Inflammatory macrophage treated with lipopolysaccharide for 1 hour (primary cell): ENCODE measurements at places on chromosomes 3 and 15.

DNA sequence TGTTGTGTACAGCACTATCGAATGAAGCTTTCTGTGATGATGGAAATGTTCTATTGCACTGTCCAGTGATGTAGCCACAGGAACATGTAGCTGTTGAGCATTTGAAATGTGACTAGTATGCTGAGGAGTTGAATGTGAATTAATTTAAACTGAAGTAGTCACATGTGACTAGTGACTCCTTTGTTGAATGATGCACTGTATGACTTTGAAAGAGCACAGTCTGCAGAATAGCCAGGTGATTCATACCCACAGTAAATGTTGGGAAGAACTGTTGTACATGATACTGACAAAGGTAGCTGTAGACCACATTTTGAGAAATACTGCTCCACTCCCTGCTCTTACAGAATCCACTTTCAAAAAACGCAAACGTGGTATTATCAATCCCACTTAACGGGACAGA, 34.0 kb upstream of the ACTL6A start:
- no peak for DNase-seq

- DNase-seq = no peak
These were observed 86.8 kb downstream of the TMCO5A start for GRCh38 chr15:38021259-38021658.

DNA sequence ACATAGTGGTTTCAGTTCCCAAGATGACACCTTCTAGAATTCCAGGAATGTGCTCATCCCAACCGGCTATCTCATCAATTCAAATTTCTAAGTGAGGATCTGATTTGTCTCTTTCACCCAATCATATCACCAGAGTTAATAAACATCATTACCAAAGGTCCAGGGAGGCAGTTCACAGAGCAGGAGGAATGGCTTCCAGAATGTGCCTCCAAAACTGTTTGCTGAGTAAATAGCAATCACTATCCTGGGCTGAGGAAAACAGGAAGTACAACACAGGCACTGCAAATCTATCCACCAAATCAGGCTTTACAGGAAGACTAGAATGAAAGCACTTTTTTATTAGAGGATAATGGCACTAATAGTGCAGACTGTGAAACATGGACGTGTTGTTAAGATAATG, 61.5 kb downstream of the OSBPL10 start:
- no peak for DNase-seq

DNA sequence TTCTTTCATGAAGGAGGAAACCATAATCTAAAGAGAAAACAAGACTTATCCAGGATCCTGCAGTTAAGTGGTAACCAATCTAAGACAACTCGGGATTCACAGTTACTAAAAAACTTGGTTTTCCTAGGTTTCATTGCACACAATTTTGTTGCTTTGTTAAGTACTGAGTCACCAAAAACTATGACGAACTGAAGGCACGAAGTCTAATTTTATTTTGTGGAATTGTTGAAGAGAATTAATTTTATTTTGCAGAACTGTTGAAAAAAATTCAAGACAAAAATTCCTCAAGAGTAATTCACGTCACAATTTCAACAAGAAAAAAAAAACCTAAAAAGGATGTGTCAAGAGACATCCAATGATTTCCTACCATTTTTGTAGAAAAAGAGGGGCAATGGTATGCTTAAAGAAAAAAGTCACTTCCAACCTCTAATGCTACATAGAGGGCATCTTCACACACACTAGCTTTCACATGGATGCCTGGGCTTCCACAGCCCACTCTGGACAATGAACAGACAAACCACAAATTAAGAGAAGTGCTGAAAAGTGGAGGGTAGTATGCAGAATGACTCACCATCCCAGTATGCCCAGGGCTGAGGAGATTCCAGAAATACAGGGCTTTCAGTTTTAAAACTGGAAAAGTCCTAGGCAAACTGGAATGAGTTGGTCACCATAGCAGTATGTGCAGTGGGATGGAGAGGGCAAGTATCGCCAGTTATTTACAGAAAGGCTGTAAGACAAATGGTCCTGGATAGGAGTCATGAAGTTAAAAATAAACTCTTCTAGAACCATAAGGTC, 29.2 kb downstream of the PLOD2 start:
- DNase-seq = no peak

- peak; percentile 36 for DNase-seq
These were observed 168.7 kb downstream of the POTEB3 start for GRCh38 chr15:21271566-21271965.

GRCh38 chr3:7306901-7307300, 446.0 kb downstream of the GRM7 start:
- DNase-seq = no peak

DNA sequence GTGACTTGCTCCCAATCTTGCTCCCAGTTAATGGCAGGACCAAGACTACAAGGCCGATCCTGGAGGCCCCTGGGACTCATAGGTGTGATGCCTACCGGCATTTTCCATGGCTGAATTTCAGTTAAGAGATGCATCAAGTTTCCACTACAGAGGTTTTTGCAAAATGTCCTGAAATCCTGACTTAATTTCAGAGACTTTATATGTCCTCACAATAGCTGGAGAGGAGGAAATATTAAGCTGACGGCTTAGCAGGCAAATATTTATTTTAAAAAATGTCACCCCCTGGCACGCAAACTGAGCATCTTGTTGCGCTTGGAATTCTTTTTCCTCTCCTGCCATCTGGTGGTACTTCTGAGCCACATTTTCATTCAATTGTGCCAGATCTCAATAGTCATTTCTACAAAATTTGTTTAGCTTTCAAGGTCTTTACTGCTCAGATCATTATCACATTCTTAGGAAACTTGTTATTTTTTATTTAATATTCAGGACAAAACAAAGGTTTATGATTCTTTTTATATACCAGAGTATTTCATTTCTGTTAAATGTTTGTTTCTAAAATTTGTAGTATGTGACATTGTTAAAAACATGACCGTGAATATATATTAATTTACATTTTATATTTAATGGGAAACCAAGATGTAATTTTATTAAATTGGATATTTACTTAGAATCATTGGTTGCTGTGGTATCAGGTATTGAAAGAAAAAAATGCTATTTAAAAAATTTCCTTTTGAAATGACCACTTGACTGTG, 189.2 kb upstream of the THRB start:
- DNase-seq = peak; percentile 24

DNA sequence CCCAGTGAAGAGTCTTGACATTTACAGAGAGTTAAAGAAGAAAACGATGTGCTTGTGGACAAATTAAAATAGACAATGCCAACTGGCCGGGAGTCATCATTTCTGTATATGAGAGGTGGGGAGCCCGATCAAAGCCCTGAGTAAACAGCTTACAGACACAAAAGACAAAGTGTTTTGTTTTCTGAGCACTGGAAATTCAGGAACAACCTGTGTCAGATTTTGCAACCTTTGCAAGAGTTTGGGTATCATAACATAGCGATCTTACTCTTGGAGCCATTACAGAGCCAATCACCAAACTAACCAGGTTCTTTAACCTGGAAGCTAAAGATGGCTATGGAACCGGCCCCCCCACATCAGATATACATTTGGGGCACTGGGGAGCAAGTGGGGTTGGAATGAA, 101.9 kb upstream of the LRIG1 start:
- no peak for DNase-seq

- no peak for DNase-seq
These were observed 389.5 kb upstream of the WNT5A start for GRCh38 chr3:55876560-55876959.

DNA sequence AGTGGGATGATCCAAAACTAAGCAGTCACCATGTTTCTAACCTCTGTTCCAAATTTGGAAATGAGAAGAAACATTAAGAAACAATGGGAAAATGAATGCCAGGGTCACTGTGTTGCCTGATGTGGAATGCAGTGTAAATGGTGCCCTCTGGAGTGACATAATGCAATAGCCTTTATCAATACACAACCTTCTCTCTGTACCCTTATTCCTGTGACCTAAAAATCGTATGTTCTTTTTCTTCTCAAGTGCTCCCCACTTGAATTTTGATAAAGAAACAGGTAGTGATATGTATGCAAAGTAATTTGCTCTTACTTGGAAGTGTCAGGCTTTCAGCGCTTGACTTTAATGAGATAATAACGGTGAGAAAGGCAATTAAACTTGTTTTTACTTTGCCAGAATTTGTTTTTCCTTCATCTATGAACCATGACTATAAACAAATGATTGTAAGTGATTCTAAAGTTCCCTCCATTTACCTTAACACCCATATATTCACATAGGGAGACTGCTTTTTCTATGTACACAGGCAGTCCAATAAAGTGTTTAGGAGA, 145.8 kb upstream of the THRB start:
- DNase-seq = peak; percentile 54
